ENCODE measurements at places on chromosomes 6 and 20.
A peak's percentile ranks its signal among the peaks of the same experiment; 100 is the strongest.

- DNase-seq = no peak
These were observed 62.6 kb downstream of the NRSN1 start for GRCh38 chr6:24188578-24189080.

- DNase-seq = no peak
These were observed 36.9 kb downstream of the PANK2 start for GRCh38 chr20:3925899-3926638.

DNA sequence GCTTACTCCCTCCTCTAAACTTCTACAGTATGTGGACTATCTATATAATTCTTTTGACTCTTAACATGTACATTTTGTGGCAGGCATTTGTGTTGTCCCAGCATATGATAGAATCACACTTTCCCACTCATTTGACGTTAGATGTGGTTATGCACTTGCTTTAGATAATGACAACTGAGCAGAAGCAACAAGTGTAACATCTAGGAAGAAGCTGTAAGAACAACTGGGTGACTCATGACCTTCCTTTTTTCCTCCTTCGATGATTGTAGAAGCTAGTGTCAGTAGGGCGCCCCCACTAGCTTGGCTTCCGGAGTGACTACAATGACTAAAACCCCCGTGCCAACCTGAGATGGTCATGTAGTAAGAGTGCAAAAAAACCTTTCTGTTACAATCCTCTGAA, 74.6 kb upstream of the CEP85L start:
- no peak for DNase-seq

DNA sequence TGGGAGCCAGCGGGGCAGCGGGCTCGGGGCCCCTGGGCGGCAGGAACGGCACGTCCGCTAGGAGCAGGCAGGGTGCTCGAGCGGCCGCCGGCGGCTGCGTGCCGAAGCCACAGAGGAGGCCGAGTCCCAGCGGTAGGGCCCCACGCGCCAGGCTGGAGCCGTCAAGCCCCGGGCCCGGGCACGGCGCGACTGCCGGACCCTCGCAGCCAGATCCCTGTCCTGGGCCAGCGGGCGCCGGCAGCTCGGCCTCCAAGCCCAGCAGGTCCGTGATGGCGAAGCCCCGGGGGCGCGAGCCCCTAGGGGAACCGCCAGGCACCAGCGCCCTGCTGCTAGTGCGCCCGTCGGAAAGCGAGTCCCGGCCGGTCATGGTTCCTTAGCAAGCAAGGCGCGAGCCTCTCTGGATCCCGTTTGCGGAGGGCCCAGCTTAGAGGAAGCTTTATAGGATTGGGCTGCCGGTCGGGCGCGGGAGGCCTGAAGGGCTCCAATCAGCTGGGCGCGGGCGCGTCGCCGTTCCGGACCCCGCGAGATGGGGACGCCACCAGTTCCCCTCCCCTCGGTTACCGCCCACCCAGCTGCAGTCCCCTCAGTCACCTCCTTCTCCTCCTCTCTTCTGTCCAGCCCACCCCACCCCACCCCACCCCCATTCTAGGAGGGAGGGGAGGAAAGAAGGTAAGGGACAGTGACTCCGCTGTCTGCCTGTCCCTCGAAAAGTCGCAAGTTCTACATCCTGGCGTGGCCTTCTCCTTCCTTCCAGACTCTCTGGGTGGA, at the start of gene VSX1:
VSX1 (minus strand) TSS at position 412 of the 768 bp plus-strand sequence; CDS start at position 367, 45 bp downstream.
- no peak for DNase-seq

DNA sequence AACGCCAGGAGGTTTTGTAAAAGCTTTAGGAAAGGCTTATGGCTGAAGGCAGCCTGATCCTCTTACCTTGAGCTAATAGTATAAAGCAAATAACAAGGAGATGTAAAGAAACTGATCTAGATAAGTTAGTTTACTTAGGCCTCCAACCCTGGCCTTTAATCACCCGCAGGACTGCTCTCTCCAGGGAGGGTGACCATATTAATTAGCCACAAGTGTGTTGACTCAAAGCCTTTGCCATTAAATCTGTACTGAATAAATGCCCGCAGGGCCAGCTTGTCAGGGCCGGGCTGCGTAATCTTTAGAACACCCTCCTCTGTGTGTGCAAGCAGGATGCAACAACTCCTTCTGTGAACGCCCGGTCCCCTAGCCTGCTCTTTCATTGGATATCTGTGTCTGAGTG, 6.1 kb upstream of the PRSS16 start:
- DNase-seq = no peak

- DNase-seq = no peak
These were observed 69.4 kb downstream of the LAMA4 start for GRCh38 chr6:112184951-112185350.

- DNase-seq = no peak
These were observed 22.2 kb upstream of the GABRR1 start for GRCh38 chr6:89239338-89239737.

DNA sequence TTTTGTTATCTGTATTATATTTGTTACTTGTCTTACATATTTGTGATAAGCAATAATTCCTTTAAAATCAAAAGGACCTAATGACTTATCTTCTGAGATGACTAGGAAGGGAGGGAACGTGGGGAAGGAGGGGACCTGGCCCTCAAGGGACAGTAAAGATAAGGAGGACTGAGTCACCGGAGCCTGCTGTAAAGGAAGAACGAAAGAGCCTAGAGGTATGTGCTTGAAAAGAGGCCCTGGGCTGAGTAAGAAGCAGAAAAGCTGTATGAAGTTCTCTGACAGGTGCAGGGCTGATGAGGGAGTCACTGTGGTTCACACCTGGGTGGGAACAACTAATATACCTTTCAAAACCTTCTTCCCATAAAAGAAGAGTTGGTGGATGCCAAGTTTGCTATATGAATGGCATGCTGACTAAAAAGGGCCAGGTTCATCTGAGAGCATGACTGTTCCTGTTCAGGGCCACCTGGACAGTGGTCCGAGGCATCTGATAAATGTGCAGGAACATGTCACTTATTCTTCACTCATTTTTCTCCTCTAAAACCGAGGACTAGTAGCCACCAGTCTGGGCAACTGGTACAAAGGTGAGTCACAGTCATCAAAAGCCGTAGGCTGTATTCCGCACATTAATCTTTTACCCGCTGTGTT, 111.3 kb downstream of the TNFAIP3 start:
- no peak for DNase-seq

DNA sequence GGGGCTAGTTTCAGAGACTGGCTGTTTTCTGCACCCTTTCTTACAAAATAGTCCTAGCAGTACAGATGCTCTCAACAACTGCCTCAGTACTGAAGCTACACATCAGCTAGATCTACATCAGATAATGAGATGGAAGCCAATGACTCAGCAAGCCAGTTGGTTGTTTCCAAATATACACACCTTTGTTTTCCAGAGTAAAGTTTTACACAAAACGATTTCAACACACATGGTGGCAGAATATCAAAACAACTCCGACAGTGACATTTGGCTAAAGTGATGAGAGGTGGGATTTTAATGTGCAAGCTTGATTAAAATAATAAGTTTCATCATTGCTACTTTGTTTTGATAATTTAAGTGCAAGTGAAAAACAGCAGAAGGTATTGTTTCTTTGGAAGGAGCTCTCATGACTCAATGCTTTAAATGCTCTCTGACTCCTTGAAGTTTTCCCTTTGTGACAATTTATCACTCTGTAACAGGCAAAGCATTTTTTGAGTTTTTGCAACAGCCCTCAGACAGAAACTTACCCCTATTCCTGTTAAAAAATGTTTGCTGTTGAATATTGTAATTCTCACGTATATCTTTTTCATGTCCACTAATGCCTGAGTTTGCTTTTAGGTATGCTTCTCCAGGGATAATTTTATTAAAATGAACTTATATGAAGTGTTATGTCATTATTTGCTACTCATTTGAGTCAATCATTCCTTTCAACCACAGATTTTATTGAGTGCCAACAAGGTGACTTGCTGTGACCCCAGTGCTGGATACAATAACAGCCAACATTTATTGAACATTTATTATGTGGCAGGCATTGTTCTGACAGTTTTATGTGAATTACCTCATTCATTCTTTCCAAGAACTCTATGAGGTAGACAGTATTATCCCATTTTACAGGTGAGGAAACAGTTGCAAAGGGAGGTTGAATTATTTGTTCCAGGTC, 882.0 kb downstream of the TFAP2A start:
- DNase-seq = no peak

- no peak for DNase-seq
These were observed 80.1 kb downstream of the AIG1 start for GRCh38 chr6:143140767-143141166.

DNA sequence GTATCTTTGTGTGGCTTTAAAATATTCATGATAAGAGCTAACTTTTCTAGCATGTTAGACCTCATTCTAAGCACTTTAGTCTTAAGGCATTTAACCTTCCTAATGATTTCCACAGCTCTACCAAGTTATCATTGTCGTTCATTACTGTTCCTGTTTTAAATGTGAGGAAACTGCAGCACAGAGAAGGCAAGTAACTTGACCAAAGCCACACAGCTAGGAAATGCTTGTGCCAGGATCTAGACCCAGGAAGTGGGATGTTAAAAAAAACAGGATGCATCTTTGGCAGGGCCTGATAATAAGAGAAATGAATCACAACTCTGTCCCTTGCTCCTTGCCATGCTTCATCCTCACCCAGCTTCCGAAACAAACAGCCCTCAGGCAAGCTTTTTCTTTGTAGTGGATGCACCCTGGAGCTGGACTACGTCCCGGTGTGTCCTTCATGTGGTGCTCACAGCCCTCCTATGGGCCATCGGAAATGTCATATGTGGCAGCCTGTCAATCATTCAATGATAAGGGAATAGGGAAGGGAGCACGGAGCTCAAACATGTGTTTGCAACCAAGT, 196.9 kb upstream of the RREB1 start:
- DNase-seq = no peak

GRCh38 chr20:47133809-47134456, 222.6 kb downstream of the ZMYND8 start:
- DNase-seq = peak; percentile 77

DNA sequence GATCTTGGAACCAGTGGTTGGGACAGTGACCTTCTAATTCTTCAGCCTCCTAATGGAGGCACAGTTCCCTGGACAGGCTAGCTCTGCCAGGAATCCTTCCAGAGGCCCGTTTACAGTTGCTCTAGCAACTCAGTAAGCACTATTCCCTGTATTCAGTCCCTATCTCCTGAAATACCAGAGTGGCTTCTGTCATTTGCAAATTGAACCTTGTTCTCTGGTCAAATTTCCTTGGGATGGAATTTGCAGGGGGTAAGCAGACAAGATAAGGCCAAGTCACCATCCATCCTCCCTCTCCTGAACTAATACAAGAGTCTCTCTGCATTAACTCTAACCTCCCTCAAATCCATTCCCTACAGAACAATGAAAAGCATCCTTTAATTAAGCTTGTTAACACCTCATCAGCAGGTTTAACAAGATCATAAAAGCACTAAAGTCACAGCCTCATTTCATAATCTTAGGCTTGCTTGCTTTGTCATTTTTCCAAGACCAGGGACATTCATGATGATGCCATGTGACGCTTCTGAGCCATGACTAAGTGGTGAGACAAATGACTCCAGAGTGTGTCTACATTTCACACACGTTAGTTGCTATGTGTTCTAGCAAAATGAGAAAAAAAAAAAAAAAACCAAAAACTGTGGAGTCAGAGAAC, 37.1 kb downstream of the SLC22A23 start:
- peak; percentile 44 for DNase-seq

GRCh38 chr6:145212813-145213212, 522.5 kb downstream of the EPM2A start:
- no peak for DNase-seq

GRCh38 chr20:31811198-31811597, 8.0 kb upstream of the MYLK2 start:
- DNase-seq = no peak

GRCh38 chr6:15845492-15845891, 182.7 kb upstream of the DTNBP1 start:
- no peak for DNase-seq

DNA sequence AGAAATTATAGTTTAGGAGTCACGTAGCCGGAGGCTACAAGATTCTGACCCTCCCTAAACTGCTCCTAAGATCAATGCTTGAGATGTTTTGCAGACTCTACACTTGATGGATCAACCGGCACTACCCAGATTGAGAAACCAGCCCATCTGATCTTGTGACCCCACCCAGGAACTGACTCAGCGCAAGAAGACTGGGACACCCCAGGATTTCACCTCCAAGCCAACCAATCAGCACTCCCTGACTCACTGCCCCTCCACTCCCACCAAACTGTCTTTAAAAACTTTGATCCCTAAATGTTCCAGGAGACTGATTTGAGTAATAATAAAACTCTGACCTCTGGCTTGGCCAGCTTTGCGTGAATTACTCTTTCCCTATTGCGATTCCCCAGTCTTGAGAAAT, 99.8 kb downstream of the OPRM1 start:
- DNase-seq = no peak

DNA sequence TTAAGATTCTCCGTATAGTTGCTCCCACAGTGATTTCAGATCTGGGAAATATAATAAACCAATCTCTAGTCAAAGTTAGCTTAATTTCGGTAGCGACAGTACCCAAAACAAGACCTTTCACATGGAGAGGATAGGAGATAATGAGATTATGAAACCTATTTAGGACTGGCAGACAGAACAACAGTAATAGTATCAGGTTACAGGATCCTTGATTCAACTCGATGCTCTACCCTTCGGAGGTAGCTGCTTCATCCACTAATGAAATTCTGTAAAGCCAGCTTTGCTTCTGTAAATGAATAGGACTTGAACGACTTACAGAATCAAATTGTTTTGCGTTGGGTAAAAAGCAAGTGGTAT, 534 bp upstream of the AKIRIN2 start:
- DNase-seq = peak; percentile 69

DNA sequence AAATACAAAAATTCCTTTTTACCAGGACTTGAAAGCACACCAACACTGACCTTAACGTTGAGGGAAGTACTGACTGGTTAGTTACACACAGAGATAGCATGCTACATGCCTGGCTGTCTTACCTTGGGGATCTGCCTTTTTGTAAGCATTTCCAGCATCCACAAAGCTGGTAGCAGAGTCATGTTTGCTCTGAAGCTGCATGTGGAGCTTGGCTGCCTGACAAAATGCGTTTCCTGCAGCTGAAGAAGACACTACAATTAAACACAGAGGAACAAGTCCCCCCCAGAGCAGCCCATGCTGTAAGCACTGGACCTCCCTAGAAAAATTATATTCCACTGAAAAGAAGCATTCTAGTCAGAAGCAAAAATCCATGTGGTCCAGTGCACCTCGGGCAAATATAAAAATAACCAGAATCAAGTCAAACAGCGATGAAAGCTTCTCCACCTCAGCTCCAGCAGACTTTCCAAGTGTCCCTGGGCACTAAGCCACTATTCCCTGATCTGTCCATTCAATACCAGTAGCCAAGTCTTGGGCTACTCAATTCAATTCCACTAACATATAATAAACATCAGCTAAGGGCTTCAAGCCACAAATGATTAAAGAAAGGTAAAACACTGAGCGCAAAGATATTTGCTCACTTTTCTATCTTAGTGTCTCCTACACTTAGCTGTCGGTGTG, 24.2 kb downstream of the NAPB start:
- DNase-seq = no peak

- no peak for DNase-seq
These were observed 42.9 kb downstream of the HDGFL1 start for GRCh38 chr6:22612236-22612635.

GRCh38 chr6:127992144-127992543, 91.3 kb upstream of the THEMIS start:
- no peak for DNase-seq

- DNase-seq = no peak
These were observed 775.1 kb upstream of the NRSN1 start for GRCh38 chr6:23350752-23351453.

- DNase-seq = no peak
These were observed 199.8 kb downstream of the SLC24A3 start for GRCh38 chr20:19412254-19412653.

- no peak for DNase-seq
These were observed 24.9 kb downstream of the TTLL2 start for GRCh38 chr6:167349631-167350274.

- DNase-seq = no peak
These were observed 9.5 kb upstream of the DST start for GRCh38 chr6:56652231-56652630.

GRCh38 chr20:41213150-41213820, 75.9 kb downstream of the PLCG1 start:
- DNase-seq = peak; percentile 40

Data from HCEC 1CT (cell line).